ENCODE measurements at places on chromosomes 13 and 19.

GRCh38 chr19:5492635-5493409 is 37.6 kb downstream of the ZNRF4 start:
- no peak for DNase-seq

- DNase-seq: no peak
Observed at GRCh38 chr13:97974773-97975172, 21.3 kb downstream of the IPO5 start.

DNA sequence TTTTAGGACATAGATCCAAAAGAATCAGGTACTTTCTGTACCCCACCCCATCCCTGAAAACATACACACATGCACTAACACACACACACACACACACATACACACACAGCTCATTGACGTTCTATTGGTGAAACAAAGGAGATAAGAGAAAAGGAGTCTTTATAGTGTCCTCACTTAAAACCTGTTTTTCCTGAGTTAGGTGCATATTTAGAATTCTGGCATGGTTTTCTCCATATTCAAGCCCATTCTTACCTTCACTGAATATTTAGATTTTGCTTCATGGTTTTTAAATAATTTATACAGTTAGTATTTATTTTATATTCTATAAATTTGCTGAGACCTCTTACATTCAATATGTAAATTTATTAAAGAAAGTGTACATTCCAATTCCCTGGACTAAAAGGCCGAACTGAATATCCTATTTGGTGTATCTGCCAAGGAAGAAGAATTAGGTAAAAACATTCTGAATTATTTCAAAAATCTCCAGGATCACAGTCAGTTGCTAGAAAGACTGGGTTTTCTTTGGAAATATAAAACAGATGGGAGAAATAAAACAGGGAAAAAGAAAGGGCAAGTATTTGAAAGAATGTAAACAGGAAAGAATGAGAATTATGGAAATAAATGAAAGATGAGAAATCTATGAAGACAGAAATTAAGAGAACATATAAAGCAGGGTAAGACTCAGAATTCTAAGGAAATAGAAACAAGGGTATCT is 556.2 kb downstream of the KCTD12 start:
- DNase-seq: no peak

GRCh38 chr13:38008636-38009035 is 139.1 kb upstream of the TRPC4 start:
- DNase-seq: no peak

DNA sequence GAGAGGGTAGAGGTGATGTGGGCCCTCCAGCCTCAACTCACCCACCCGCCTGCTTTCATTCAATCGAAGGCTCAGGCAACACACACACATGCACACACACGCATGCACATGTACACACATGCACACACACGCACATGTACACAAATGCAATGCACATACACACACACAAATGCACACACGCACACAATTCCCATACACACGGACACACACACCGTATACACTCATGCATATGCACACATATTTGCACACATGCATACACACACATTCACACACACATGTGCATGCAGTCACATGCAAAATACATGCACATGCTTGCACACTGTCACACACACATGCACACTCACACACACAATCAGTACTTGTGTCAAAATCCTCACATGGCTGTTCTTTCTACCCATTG is 55.9 kb upstream of the SPACA7 start:
- no peak for DNase-seq

- DNase-seq: peak; percentile 98
Observed at GRCh38 chr19:35135389-35135909, 590 bp upstream of the LGI4 start.

DNA sequence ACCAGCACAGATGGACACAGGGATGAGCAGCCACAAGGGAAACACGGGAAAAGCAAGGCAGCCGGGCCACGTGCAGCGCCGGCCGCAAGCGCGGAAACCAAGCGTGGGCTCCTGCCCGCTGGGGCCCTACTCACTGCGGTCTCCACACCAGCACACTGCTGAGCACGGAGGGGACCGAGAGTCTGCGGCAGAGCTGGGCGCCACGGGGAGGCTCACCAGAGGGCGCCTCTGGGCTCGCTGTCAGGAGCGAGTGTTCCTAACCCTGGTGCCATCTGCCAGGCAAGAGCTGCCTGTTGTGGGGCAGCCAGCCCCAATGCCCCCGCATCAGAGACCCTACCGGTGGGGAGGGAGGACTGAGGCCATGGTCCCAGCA is 26.5 kb downstream of the MPND start:
- DNase-seq: no peak

DNA sequence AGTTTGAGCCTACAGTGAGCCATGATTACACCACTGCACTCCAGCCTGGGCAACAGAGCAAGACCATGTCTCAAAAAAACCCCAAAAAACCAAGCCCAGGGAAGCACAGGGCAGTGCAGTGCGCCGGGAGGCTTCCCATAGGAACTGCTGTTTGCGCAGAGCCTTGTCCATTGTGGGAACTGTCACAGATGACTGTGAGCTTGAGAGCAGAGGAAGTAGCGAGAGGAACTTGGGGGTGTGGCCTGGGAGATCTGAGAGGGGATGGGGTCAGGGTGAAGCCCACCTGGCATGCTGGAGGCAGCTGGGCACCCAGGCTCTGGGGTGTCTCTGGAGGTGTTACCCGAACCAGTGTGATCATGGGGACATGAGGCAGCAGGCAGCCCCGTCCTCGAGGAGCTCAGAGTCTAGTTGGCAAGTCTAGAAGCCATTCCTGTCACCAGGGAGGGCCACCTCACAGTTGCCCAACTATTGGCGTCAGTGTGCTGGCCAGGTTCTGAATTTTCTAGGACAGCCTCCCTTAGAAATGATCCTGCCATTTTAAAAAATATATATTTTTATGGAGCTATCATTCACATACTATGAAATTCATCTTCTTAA is 10.4 kb downstream of the KDM4B start:
- no peak for DNase-seq

DNA sequence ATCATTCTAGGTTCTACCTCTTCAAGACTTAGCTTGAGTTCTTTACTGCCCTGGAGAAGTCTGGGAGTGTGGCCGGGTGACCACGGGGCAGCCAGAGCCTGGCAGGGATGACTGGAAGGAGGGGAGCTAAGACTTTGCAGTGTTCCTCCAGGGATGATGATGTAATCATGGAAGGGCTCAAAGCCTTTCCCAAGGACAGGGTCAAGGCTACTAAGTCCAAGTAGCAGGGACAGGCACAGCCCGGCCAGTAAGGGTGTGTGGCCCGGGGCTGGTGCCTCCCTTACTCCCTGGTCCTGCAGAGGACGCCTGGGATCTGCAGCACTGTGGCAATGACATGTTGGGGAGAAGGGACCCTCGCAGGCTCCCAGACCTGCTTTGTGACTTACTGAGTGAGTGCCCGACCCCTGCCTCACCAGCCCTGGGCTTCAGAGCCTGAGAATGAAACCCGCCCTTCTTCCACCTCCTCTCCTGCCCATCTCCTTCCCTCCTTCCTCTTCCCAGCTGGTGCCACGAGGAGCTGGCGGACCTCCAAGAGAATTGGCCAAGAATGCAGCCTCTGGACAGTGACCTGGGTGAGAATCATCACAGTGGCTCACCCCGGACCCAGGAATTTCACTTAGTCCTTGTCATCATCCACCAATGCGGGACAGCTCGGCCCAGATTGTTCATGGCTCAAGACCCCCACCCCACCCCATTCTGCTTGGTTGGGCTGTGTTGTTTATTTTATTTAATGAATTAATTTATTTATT is 15.6 kb upstream of the FBXO17 start:
- no peak for DNase-seq

GRCh38 chr19:16077984-16078758 is 1.9 kb downstream of the TPM4 start:
- no peak for DNase-seq

DNA sequence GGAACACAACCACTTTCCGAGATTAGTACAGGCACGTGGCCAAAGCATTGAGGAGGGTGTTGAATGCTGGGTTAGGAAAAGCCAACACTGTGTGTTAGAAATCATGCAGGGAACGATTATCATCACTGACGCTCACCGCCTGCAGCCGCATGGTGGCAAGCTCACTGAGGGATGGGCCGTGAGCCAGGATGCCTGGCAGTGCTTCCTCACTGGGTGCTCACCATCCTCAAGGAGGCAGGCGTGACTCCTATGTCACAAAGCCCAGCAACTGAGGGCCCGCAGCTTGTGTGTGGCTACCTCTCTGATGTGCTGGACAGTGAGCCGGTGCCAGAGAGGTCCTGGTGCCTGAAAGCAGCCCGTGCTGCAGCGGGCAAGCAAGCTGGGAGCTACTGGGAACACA is 30.4 kb upstream of the TIMM44 start:
- no peak for DNase-seq

DNA sequence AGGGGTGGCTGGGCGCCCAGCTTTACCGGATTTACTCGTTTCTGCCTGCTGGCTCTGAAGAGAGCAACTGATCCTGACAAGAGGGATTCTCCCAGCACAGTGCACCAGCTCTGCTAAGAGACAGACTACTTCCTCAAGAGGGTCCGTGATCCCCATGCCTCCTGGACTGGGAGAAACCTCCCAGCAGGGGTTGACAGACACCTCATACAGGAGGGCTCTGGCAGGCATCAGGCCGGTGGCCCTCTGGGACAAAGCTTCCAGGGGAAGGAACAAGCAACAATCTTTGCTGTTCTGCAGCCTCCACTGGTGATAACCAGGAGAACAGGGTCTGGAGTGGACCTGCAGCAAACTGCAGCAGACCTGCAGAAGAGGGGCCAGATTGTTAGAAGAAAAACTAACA is 1192.5 kb upstream of the PRR20A start:
- no peak for DNase-seq

DNA sequence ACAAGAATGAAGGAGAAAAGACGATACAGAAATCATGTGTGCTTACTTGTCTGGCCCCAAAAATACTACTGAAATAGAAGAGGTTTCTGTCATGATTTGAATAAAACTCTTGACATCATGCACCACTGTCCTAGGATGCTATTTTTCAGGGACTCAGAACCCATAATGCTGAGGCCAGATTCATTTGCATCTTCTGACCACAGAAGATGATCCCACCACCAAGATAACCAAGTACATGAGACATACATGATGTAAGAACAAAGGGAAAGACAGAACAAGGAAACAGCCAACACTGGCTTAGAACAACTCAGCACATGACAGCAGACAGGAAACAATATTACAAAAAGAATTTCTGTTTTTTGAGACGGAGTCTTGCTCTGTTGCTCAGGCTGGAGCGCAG is 2.5 kb downstream of the ZNF552 start:
- DNase-seq: no peak

DNA sequence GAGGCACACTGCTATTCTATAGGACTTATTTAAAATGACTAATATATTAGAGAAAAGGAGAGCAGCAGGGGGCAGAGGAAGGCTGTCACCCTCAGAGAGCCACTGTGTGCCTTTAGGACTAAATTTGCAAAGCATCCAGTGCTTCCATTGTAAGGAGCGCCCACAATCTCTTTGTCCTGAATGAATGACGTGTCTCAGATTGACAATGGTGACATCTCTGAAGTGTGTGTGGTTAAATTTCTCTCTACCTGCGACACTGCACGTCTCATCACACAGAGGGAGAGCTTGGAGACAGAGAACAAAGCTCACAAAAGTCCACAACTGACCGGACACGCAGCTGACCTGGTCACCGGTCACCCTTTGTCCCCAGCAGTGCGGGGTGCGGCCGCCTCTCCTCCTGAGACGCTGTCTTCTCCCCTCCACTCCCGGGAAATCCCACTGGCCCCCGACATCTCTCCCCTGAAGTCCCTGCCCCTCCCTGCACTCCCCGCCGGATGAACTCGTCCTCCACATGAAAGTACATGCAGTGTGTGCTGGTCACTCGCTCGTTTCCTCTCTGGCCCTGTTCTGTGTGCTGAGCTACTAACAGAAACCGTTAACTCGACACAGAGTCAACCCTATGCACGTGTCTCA is 107.2 kb downstream of the RAB20 start:
- DNase-seq: no peak

- no peak for DNase-seq
Observed at GRCh38 chr19:6534451-6535093, 3.7 kb downstream of the TNFSF9 start.

- no peak for DNase-seq
Observed at GRCh38 chr13:114067381-114067885, 65.0 kb downstream of the RASA3 start.

DNA sequence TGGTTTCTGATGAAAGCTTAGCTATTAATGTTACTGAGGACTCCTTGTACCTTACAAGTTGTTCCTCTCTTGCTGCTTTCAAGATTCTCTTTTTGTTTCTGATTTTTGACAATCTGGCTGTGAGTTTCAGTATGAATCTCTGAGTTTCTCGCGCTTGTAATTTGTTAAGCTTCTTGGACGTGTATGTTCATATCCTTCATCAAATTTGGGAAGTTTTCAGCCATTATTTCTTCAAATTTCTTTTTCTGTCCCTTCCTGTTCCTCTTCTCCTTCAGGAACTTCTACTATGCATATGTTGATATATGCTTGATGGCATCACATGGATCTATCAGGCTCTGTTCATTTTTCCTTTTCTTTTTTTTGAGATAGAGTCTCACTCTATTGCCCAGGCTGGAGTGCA is 5.6 kb upstream of the URI1 start:
- no peak for DNase-seq

- no peak for DNase-seq
Observed at GRCh38 chr13:72156760-72157159, 289.8 kb upstream of the DACH1 start.

- no peak for DNase-seq
Observed at GRCh38 chr13:109693213-109693612, 93.2 kb downstream of the IRS2 start.

DNA sequence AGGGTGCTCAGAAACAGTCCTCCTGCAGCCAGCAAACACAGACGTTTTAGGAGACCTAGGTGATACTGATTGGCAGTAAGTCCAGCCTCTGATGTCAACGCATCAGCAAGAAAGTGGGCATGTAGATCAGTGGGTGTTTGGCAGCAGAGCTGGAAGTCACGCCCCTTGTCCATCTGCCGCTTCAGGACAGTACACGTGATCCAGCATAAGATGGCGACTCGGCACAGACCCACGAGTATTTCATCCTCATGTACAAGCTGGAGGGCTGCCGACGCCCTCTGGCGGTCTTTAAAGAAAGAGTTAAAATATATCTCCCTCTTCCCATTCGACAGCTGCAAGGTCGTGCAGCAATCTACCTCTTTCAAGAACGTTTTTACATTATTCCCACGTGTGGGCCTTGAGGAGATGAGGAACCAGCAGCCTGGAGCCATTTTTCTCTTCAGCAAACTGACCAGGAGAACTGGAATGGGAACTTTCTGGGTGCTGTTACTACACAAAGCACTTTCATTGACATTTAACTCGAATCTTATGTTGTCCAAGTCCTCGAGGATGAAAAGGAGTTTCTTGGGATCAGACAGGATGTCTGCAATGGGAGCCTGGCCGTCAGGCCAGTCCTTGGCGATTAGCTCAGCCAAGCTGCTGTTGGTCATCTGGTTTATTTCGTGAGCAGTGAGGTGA is 22.3 kb downstream of the NLRP11 start:
- DNase-seq: no peak

DNA sequence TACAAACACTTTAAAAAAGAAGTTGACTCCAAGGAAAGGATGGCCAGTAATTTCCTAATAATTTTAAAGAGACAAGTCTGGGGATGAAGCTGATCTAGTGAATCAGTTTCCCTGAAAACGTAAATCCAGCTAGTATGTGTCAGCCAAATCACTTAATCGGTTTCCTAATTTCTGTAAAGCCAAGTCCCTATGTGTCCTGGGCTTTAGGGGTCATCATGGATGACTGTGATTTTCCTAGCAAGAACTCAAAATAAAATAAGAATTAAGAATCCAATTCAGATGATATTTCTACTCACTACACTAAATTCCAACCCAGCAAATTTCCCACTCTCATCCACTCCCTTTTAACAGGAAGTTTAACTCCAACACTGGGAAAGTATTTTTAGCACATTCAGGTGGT is 35.9 kb downstream of the ELF1 start:
- no peak for DNase-seq

All from D721Med (cell line).